Effector memory CD8-positive, alpha-beta T cell (primary cell): ENCODE measurements at places on chromosomes 5 and 9.
A peak's percentile ranks its signal among the peaks of the same experiment; 100 is the strongest.

DNA sequence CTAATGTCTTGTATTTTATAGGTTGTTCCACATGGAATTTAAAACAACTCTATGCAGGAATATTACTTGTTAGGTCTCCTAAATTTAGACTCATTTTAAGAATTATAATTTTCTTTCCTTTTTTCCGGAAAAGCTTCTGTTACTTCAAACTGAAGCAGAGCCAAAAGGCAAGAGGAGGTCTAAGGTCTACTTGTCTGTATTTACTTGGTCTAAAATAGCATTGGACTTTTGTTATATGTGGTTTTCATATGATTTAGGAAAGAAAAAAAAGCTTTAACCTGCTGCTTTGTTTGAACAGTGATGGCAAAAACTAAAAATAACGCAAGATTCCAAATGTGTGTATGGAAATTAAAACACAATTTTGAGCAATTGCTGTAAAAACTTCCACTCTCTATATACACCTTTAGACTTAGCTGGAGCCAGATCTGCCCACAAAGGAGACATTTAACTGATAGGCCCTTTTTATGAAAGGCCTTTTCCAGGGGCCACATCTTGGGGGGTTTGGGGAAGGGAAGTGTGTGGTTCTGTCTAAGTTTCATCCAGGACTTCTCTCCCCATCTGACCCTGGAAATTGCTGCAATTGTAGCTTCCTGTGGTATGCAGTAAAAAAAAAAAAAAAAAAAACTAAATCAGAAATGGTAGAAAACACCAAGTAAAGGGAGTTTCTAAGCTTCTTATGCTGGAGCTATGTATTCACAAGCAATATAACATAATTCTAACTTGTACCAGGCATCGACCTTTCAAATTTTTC is 307.7 kb upstream of the MEF2C start:
- H3K27me3 ChIP-seq, result no peaks in the 10 kb centered on the region
- H3K36me3 ChIP-seq, result no peaks in the 10 kb centered on the region
- H3K27ac ChIP-seq, result no peak overlapping the region
- DNase-seq, result no peak

DNA sequence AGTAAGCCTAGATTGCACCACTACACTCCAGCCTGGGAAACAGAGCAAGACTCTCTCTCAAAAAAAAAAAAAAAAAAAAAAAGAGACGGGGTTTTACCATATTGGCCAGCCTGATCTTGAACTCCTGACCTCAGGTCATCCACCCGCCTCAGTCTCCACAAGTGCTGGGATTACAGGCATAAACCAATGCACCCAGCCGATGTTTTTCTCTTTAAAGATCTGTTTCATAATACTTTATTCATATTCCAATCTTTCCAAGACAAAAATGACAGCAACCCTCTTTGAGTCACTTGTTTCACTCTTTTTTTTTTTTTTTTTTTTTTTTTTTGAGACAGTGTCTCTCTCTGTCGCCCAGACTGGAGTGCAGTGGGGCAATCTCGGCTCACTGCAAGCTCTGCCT is 13.6 kb upstream of the LMNB1 start:
- H3K4me3 ChIP-seq, result peak overlapping the region; percentile 46
- DNase-seq, result no peak
- peaks cover 10% of the 10 kb centered on the region for H3K4me1 ChIP-seq
- H3K27ac ChIP-seq, result no peak overlapping the region
- H3K27me3 ChIP-seq, result no peaks in the 10 kb centered on the region

DNA sequence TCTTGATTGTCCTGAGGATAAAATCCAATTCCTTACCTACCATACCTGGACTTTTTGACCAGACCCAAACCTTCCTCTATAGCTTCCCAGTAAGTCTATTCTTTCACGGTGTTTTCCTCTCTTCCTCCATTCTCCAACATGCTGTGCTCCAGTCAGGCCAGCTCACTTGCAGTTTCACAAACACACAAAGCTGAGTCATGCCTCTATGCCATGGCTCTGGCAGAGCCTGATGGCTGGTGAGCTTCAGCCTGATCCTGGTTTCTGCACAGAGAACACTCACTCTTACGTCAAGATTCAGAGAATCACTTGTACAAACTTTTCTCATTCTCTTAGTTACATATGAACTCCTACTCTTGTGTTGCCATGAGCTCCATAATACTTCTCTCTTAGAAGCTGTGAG is 27.7 kb upstream of the PAX5 start:
- DNase-seq, result no peak
- peaks cover 3% of the 10 kb centered on the region for H3K36me3 ChIP-seq
- peaks cover 58% of the 10 kb centered on the region for H3K27me3 ChIP-seq

DNA sequence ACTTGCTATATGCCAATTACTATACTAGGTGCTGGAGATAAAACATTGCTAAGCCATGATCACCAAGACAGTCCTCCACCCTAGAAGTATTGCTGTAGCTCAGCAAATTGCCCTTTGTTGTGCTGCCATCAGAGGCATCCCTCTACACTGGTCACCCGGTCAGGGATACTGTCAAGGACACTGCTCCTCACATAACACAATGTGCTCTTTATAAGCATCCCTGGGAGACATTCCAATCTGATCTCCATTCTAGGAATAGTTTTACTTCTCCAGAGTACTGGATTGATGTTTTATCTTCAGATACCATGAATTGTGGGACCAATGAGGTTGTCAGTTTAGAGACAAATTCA is 10.4 kb upstream of the DNAJA1 start:
- no peaks in the 10 kb centered on the region for H3K4me1 ChIP-seq
- H3K27ac ChIP-seq, result no peak overlapping the region
- no peaks in the 10 kb centered on the region for H3K36me3 ChIP-seq
- no peak overlapping the region for H3K4me3 ChIP-seq

- H3K27me3 ChIP-seq, result no peaks in the 10 kb centered on the region
- H3K36me3 ChIP-seq, result no peaks in the 10 kb centered on the region
- no peak for DNase-seq
- no peak overlapping the region for H3K27ac ChIP-seq
- no peak overlapping the region for H3K4me3 ChIP-seq
- no peaks in the 10 kb centered on the region for H3K4me1 ChIP-seq
Measured at GRCh38 chr9:75909776-75910175, 19.3 kb downstream of the PCSK5 start.

GRCh38 chr9:128713411-128713780 is 10.5 kb downstream of the ZDHHC12 start:
- H3K27me3 ChIP-seq, result no peaks in the 10 kb centered on the region
- no peak overlapping the region for H3K27ac ChIP-seq
- no peak overlapping the region for H3K4me3 ChIP-seq
- H3K36me3 ChIP-seq, result no peaks in the 10 kb centered on the region

DNA sequence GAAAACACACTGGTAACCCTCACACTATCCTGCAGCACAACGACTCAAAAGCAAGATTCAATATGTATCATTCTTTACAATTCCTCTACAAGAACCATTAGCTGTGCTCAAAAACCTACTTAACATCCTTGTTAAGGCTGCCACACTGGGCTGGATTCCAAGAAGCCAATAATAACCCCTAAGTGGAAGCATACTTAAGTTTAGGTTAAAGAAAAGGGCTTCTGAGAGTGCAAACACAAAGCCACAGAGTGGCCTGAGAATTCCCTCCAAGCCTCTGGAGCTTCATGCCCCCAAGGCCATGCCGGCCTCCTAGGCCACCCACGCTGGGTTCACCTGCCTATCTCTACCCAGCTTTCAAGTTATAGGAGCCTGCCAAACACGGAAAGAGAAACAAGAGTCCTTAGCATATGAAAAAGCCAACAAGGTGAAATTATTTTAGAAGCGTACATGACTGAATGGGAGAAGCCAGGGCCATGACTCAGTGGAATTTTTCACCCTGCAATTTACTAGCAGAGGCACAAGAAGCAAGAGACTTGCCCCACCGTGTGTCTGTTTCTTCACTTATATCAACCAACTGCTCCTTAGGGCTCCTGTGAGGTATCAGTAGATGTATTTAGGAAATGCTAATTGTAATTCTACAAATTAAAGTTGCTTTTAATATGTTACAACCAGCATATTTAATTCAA is 293.0 kb downstream of the SPOCK1 start:
- no peaks in the 10 kb centered on the region for H3K4me1 ChIP-seq
- no peaks in the 10 kb centered on the region for H3K36me3 ChIP-seq
- H3K27ac ChIP-seq, result no peak overlapping the region
- no peak for DNase-seq
- H3K27me3 ChIP-seq, result peaks cover 16% of the 10 kb centered on the region
